BJ (cell line): ENCODE measurements at places on chromosomes 2 and 18.

- no peak for DNase-seq
Measured at GRCh38 chr18:44961288-44961995, 280.8 kb downstream of the SETBP1 start.

DNA sequence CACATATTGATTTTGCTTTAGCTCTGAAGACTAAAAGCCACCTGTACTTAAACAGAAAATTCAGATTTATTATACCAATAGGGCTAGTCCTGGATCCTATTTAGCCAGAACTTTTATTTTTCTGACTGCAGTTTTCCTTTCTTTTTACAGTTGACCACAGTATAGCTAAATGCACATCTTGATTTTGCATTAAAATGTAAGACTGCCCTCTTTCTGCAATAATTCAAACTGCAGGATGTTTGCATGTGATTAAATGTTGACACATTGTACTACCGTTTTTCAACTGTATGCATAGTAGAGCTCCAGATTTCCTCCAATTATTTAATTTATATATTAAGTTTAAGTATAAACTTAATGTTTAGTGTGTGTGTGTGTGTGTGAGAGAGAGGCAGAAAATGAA lies 1262.9 kb downstream of the SUCLG1 start:
- DNase-seq: no peak

GRCh38 chr18:75283731-75284130 lies 73.1 kb downstream of the TSHZ1 start:
- DNase-seq: no peak

GRCh38 chr2:23292024-23292423 lies 93.0 kb upstream of the KLHL29 start:
- no peak for DNase-seq

GRCh38 chr2:70664525-70664924 lies 103.5 kb downstream of the ADD2 start:
- DNase-seq: no peak

DNA sequence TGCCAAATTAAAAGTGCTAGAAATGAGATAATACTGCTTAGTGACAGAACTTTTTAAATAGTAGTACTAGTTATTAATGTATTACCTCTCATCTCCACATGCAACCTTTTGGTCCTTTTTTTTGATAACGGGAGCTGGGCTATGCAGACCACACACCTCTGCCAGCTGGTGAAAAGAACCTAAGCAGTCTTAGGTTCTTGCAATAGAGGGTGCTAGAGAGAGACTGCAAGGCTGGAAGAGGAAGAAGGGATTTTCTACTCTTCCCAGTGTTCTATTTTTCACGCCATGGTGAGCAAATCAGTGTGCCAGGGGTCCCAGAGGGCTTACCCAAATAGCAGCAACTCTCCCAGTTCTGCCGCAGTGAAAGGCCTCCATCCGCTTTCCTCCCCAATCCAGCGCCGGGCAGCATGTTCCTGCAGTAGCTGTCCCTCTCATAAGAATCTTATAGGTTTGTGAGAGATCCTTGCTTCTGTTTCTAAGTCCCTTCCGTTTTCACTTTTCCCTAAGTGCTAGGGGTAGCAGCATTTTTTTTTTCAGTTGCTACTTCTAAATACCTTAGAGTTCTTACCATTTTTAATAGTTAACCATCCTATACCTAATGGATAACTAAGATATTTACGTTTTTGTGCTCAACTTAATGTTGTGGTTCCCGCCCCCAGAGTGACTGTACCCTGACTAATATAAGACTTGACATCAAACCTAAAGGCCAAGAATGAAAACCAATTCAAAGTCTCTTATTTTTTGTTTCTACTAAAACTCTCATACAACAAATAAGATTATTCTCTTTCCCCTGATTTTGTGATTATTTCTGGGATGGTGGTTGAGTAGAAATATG lies 69.4 kb upstream of the UBE2E3 start:
- no peak for DNase-seq

DNA sequence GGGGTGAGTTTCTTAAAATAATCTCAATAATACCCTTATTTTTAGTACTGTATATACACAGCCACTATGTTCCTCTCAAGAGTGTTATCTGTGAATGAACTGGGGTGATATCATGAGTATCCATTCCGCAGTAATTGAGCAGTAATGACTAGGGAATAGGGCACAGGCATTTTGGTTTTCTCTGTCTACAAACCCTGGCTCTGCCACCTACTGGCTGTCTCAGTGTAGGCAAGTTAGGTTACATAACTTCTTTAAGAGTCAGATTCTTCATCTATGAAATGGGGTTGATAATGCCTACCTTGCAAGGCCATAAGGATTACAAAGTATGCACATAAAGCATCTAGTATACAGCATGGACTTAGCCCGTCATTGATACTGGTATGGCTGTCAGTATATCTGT lies 555.8 kb downstream of the NRXN1 start:
- no peak for DNase-seq

DNA sequence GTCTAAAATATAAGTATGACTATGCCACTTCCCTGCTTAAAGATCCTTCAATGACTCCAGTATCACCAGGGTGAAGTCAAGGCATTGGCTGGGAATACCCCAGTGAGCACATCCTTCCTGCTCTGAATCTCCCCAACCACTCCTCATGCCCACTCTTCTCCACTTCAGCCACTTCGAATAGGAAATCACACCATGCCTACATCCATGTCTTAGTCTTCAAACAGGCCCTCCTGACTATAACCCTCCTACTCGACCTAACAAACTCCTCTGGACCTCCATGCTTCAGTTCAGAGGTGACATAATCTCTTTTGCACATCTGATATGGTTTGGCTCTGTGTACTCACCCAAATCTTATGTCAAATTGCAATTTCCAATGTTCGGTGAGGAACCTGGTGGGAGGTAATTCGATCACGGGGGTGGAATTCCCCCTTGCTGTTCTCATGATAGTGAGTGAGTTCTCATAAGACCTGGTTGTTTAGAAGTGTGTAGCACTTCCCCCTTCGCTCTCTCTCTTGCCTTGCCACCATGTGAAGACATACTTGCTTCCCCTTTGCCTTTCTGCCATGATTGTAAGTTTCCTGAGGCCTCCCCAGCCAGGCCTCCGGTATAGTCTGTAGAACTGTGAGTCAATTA lies 87.8 kb upstream of the TFCP2L1 start:
- no peak for DNase-seq

DNA sequence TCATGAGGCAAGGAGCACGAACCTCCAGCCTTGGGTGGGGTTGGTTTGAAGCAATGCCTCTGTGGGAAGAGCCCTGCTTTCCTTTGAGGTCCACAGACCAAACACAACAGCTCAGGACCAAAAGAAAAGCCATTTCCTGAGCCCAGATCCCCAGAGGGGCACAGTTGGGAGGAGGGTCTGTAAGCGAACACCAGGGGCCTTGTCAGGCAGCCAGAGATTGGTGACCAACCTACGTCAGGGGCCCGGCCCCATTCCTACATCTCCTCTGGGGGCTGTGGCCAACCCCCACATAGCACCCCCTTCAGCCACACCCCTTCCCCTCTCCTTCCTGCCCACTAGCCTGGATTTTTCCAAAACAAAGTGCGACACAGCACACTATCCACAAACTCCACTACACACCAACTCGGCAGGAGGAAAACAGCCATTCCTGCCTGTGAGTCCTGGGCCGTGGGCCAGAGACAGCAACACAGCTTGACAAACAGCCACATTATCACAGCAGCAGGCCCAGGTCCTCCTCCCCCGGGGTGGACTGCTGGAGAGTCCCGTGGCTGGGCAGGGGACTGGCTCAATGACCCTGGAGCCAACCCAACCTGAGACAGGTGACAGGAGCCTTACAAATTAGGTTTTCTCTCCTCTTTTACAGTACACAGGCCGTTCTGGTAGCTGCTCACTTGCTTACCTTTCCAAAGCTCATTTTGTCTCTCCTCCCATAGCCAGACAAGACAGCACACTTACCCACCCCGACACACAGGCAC lies 98.8 kb downstream of the TNS1 start:
- DNase-seq: no peak

GRCh38 chr2:116435648-116436047 lies 1378.8 kb upstream of the DDX18 start:
- no peak for DNase-seq

- DNase-seq: no peak
Measured at GRCh38 chr2:25190536-25190935, 22.2 kb upstream of the POMC start.

DNA sequence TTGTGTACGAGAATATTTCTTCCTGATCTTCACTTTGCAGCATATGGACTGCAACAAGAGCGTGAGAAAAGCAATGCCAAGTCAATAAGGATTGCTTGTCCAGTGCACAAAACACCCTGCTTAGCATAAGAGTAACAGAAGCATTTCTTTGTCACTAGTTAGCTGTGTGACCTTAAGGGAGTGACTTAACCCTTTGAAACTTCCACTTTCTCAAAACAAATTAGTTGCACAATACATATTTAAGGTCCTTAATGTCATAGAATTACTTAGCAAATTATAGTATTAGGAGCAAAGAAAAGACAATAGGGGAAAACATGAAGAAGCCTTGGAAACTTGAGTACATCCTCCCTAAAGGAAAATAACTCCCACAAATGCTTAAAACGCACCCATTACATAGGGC lies 230.1 kb downstream of the RNF152 start:
- no peak for DNase-seq

DNA sequence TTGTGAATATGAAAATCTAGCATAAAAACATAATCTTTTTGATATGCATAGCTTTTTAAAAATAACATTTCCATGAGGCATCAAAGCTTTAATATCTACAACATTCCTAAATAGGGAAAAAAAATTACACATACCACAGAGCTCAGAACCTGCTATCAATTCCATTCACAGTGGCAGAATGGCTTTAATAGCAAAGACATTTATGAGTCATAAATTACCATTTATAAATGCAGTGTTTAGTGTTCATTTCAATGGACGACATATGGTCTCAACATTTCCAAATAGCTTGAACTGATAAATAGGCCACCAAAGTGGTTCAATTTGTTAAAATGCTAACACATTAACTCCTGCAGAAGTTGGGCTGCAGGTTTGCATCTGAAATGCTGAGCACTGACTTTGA lies 600.6 kb upstream of the SETBP1 start:
- no peak for DNase-seq

DNA sequence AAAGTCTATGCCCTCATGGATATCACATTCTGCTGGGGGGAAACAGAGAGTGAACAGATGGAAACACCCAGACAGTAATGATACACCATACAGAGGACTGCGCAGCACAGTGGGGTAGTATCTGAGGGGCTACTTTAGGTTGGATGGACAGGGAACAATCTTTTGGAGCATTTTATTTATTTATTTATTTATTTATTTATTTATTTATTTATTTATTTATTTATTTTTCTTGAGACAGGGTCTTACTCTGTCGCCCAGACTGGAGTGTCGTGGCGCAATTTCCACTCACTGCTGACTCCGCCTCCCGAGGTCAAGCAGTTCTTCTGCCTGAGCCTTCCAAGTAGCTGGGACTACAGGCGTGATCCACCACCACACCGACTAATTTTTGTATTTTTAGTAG lies 89.2 kb downstream of the TGOLN2 start:
- DNase-seq: no peak

DNA sequence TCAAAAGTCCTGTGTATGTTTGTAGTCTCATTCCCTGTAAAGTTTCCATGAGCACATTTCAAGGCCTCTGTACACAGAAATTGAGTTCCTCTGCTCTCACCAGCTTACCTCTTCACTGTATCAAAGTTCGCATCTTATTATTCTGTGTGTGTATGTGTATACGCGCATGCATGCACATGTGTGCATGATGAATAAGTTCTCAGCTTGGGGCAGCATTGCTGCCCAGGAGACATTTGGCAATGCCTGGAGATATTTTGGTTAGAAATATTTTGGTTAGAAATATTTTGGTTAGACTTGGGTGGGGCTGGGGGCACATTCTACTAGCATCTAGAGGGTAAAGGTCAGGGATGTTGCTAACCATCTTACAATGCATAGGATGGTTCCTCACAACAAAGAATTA lies 23.4 kb downstream of the TCF7L1 start:
- no peak for DNase-seq

- DNase-seq: no peak
Measured at GRCh38 chr18:34696671-34697070, 13.4 kb upstream of the DTNA start.

GRCh38 chr2:161353543-161353942 lies 45.3 kb downstream of the PSMD14 start:
- no peak for DNase-seq

- no peak for DNase-seq
Measured at GRCh38 chr2:32284321-32284720, 6.6 kb downstream of the YIPF4 start.

GRCh38 chr2:149020432-149020851 lies 18.1 kb upstream of the LYPD6B start:
- no peak for DNase-seq

GRCh38 chr18:12880541-12880910 lies 3.5 kb downstream of the PTPN2 start:
- DNase-seq: no peak

DNA sequence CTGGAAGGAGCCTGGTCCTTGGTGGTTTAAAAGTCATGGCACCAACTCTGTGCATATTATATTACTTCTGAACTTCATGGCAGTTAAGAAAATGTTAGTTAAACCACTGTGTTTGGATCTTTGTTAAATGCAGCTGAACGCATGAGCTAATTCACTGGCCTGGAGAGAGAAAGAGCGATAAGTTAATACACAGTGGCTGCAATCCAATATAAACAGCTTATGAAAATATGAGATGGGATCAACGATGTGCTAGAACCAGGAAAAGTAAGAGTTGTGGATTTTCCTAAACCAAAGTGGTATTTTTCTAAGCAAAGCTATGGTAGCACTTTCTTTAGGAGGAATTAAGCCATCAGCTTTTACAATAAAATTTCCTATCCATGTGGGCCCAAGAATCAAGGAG lies 326.7 kb downstream of the MTX2 start:
- no peak for DNase-seq

DNA sequence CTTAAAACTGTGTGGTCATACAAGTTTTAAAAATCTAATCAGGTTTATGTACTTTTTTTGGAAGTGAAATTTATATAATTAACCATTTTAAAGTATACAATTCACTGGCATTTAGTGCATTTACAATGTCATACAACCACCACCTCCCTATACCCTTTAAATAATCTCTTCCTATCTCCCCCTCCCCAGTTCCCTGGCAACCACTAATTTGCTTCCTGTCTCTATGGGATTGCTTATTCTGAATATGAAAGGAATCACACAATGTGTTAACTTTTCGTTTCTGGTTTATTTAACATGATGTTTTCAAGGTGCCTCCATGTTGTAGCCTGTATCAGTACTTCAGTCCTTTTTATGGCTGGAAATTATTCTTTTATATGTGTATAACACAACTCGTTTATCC lies 19.4 kb downstream of the CHMP3 start:
- no peak for DNase-seq

GRCh38 chr2:159515441-159515840 lies 100.9 kb downstream of the BAZ2B start:
- DNase-seq: no peak

- no peak for DNase-seq
Measured at GRCh38 chr2:98269274-98269673, 77.0 kb upstream of the CNGA3 start.

- DNase-seq: peak; percentile 16
Measured at GRCh38 chr2:100381240-100381639, 36.2 kb downstream of the CHST10 start.

GRCh38 chr2:48377646-48378045 lies 152.3 kb upstream of the STON1 start:
- no peak for DNase-seq
